ENCODE measurements at places on chromosomes 5 and 9.
A peak's percentile ranks its signal among the peaks of the same experiment; 100 is the strongest.

GRCh38 chr9:24132244-24132643 is 306.2 kb upstream of the ELAVL2 start:
- no peak for DNase-seq

GRCh38 chr9:97573482-97574073 is 59.6 kb downstream of the TSTD2 start:
- DNase-seq: no peak

- DNase-seq: no peak
Observed at GRCh38 chr9:23747088-23748075, 78.7 kb downstream of the ELAVL2 start.

GRCh38 chr5:168951356-168951755 is 349.6 kb downstream of the SLIT3 start:
- DNase-seq: no peak

DNA sequence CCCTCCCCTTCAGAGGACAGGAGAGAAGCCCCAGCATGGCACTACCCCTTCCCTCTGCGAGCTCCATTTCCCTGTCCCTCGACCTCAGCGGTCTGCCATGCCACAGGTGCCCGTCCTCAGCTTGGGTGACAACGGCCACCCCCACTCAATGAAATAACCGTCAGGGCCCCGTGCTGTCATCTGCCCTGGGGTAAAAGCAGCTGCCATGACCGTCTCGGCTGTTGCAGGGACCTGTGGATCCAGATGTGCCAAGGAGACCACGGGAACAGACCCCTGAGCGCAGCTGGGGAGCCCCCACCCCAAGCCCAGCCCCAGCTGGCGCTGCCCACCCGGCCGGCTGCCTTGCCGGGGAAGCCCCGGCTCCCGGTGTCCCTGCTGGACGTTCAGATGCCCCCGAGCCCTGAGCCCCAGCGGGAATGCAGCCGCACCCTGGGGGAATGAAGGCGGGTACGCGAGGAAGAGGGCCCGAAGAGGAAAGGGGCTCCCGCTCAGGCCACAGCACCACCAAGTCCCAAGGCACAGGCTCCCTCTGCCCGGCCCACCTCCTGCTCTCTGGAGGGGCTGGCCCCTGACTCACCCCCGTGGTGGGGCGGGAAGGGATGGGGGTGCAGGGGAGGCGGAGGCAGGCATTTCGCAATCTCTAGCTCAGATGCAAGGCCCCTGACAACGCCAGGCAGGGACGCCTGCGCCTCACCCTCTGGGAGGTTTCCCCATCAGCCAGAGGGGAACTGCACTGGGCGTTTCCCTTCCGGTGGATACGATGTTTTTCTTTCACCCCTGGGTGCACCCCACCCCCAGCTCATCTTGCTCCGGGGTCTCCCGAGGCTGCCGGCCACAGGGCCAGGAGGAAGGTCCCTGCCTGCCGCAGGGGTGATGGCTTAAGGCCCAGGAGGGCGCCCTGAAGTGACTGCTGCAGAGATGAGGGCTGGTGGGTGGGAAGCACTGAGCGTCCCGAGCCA is 49.2 kb downstream of the NACC2 start:
- DNase-seq: no peak

DNA sequence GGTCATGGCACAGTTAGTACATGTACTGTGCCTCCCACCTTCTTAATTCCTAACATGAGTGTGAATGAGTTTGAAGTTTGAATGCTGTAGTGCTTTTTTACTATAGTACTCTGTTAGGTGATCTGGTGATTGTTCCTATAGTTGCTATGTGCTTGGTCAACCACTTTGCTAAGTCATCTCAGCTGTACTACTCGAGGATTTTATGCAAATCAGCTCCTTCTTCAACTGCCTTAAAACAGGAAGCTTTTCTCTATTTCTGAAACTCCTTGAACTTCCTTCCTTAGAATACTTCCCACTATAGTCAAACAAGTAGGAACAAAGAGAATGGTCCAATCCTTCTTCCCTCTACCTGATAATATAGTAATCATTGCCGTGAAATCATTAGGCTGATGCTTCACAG is 219.6 kb downstream of the CTNND2 start:
- DNase-seq: no peak

GRCh38 chr9:136499935-136500910 is 17.4 kb upstream of the SEC16A start:
- DNase-seq: no peak

- DNase-seq: no peak
Observed at GRCh38 chr5:128062172-128062746, 21.3 kb upstream of the SLC12A2 start.

GRCh38 chr5:66553916-66554575 is 42.1 kb upstream of the MAST4 start:
- DNase-seq: no peak

GRCh38 chr5:111511174-111511830 is 1.0 kb downstream of the STARD4 start:
- DNase-seq: no peak

GRCh38 chr9:115649991-115650472 is 503.6 kb upstream of the PAPPA start:
- no peak for DNase-seq

GRCh38 chr5:136014049-136015002 is 14.5 kb upstream of the TGFBI start:
- DNase-seq: no peak

GRCh38 chr5:147939431-147940114 is 33.2 kb upstream of the C5orf46 start:
- DNase-seq: peak; percentile 52

- DNase-seq: no peak
Observed at GRCh38 chr9:72596451-72597180, 75.2 kb downstream of the TMC1 start.

GRCh38 chr9:68808338-68808890 is 103.4 kb downstream of the PIP5K1B start:
- DNase-seq: no peak

DNA sequence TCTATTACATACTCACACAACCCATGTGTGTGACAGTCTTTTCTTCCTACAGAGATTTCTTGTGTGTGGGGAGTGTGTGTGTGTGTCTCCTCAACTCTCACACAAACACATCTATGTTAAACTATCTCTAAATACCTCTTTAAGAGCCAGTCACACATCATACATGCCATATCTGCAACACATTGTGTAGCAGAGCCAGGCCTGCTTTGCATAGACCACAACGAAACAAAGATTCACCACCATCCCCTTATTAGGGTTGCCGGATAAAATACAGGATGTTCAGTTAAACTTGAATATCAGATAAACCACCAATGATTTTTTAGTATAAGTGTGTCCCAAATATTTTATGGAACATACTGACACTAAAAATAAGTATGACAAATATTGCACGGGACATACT is 2.3 kb downstream of the FAM170A start:
- DNase-seq: no peak

DNA sequence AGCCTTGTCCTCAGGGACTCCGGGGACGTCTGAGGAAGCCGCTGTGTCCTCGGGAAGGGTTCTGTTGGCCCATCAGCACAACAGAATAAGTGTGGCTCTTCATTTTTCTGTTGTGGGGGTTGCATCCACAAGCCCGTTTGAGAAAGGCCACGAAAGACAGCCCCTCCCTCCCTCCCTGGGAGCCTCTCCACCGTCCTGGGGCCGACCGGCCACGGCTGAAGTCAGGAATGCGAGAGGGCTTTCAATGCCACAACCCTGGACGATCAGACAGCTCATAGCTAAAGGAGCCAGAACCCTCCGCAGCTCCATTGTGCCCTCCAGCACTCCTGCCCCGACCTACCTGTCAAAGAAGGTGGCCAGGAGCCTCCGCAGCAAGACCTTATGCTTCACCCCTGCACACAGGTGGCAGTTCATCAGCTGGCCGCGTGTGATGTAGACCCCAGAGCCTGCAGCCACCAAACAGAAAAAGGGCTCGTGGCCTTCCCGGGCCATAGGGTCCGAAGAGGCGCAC is 52.4 kb upstream of the UBAC1 start:
- no peak for DNase-seq

DNA sequence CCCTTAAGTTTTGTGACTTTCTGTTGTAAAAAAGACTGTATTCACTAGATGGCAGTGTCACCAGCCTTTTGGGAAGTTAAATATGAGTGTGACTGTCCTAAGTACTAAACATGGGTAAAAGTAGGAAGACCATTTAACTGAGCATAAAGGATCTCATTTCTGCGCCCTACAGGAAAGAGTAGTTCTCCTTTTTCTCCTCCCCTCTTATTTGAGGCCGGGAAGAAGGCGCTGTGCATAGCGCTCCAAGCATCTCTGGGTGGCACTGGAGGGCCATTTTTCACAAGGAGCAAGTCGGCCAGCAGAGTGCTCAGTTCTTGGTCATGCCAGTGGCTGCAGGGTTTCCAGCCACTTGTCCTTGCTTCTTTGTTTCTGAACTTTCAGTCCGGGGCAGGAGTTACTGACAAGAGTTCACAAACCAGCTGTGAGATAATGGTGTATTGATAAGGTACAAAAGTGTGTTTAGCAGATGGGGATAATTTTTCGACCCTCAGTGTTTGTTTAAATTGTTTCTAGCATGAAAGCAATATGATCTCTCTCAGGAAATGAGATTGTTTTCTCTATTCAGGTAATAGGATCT is 227.6 kb upstream of the DMRT1 start:
- peak; percentile 88 for DNase-seq

- no peak for DNase-seq
Observed at GRCh38 chr5:10023494-10023893, 226.2 kb downstream of the ATPSCKMT start.

GRCh38 chr9:127132921-127133647 is 10.6 kb upstream of the ANGPTL2 start:
- no peak for DNase-seq

DNA sequence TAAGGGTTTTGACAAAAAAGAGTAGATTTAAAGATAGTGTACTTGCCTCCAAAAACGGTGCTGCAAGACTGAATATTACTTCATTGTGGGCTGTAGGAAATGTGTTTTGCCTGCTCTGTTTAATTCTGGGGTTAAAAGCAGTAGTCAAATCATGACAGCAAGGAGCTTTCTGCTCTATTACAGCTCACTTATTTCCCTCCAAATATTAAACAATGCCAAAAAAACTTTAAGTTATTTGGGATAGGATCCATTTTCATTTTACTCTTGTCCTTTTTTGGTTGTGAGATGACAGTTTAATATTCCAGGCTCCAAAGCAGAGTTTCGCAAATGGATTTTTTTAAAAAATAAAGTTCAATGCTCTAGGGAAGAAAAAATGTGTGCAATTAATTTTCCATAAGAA is 340.4 kb upstream of the RGMB start:
- DNase-seq: no peak

DNA sequence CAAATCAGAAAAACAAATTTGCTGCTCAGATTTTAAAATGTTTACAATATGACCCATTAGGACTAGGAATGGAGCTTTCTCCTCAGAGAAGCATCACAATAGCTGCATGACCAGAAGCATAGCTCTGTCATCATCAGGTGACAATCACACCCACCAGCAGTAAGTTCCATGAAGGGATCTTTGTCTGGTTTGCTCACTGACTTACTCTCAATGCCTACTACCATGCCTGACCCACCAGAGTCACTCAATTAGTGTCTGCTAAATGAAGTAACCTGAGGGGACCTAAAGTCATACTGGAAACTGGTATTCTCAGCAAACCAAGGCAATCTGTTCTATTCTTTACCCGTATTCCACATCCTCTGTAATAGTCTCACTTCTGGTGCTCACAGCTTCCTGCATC is 7.7 kb downstream of the ERMP1 start:
- DNase-seq: no peak

GRCh38 chr5:82855893-82856550 is 221.2 kb downstream of the TMEM167A start:
- DNase-seq: no peak

DNA sequence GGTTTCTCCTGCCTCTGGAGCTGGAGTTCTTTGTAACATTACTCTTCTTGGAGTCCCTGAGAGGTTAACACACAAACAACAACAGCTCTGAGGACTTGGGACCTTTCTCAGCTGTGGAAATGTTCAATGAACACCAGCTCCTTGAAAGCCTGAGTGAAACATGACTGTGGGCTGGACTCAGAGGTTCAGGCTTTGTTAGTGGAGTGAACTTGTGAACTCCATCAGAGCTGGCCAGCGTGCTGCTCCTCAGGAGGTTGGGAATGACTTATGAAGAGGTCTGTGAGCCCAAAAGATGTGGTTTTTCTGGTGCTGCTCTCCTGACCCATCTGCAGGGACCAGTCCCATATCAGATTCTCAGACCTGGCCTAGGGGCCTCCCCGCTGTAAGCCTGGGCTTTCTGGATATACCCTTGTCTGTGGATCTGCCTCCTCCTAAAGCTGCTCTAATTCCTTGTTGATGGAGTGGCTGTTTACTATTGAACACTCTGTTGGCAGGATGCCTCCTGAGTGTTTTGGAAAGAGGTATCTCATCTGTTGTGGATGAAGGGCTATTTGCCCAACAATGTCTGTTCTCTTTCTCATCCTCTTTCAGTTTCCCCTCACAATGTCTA is 170.0 kb upstream of the GDNF start:
- DNase-seq: no peak

DNA sequence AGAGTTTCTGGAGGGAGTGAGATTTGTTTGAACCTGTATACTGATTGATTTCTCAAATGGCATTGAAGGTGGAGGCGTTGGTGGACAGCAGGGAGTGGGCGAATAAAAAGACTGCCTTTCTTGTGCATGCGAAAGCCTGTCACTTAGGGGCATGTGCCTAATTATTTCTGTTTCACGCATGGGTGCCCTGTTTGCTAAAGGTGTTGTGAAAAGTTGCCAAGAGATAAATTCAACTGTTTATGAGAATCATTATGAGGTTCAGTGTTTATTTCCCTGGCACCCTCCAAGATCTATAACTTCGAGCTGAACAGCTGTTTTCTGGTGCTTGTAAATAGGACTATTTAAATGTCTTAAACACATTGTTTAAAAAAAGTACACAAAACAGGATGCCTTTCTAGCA is 67.4 kb upstream of the DMRTA1 start:
- no peak for DNase-seq

- no peak for DNase-seq
Observed at GRCh38 chr5:16740811-16741392, 124.1 kb upstream of the RETREG1 start.

DNA sequence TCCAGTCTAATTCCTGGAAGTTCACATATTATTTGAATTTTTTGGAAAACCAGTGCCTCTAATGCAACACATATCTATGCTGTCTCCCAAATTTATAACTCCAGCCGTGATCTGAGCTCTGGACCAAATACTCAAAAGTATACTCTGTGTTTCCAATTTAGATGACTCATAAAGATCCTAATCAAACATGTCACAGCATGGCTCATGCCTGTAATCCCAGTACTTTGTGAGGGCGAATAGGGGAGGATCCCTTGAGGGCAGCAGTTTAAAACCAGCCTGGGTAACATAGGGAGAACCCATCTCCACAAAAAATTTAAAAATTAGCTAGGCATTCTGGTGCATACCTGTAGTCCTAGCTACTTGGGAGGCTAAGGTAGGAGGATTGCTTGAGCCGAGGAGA is 388.0 kb downstream of the CDH12 start:
- no peak for DNase-seq

DNA sequence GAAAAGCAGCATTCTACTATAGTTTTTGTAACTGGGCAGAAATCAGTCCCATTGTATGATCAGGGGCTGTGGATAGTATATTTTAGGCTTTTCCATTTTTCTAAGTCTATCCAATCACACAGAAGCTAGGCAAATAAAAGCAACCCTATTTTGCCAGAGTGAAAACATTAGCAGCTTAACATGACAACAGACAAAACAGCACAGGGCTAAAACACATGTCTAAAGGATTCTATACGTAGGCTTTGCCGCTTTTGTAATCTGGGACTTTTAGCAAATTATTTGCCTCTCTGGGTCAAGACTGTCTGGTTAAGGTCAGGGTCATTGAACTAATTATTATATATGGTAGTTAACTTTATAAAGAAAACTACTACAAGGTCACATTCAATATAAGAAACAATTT is 4.2 kb downstream of the MARCHF3 start:
- no peak for DNase-seq

- DNase-seq: peak; percentile 84
Observed at GRCh38 chr5:135208903-135209721, 175.1 kb upstream of the PITX1 start.
